ENCODE measurements at places on chromosomes 7 and 10.

- no peak for DNase-seq
Measured at GRCh38 chr7:18504965-18505364, 9.4 kb downstream of the HDAC9 start.

DNA sequence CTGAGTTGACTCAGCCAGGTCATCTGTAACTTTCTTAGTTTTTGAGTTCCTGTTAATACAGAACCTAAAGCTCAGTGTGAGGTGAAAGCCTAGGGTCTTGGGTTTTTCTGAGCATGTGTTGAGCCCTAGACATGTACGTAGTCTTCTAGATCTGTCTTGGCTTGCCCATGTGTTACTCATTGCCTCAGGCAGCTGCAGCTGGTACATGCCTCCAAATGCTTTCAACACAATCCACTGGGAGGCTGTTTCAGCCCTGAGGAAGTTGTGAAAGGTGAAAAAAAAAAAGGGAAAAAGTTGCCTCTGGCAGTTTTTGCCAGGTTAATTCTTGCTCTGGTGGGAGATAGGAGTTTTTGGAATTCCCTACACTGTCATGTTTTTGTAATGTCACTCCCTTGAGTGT, 134.6 kb downstream of the RNF216 start:
- peak; percentile 52 for DNase-seq

DNA sequence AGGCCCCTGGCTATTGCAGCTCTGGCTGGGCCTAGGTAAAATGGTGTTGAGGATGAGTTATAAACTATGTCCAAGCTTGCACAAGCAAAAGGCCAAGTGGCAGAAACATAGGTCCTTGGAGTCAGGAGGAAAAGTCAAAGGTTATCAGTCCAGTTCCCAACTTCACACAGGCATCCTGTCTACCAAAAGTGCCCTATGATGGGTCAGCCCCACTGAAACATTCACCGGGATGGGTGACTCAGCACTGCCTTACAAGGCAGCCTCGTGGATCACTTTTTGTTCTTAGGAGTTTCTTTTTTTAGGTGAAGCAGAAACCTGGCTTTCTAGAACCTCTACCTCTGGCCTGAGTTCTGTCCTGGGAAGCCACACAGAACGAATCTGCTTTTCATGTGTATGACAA, 158.8 kb upstream of the LYZL2 start:
- DNase-seq = peak; percentile 26

DNA sequence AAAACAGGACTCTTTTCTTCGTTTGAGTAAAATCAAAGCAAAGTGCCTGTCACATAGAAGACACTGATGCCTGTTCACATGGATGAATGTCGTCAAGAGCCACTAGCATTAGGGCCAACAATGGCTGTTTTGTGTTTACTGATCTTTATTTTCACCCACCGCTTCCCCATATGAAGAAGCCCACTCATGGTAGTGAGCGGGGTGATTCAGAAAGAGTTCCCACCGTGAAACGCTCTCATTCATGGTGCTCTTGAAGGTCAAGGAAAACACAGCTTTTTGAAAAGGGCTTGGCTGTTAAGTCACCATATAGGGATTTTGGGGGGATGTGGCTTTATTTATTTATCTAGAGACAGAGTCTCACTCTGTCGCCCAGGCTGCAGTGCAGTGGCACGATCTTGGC, 12.5 kb downstream of the PROSER2 start:
- no peak for DNase-seq

- peak; percentile 50 for DNase-seq
Measured at GRCh38 chr7:134533288-134533771, 6.0 kb downstream of the AKR1B10 start.

DNA sequence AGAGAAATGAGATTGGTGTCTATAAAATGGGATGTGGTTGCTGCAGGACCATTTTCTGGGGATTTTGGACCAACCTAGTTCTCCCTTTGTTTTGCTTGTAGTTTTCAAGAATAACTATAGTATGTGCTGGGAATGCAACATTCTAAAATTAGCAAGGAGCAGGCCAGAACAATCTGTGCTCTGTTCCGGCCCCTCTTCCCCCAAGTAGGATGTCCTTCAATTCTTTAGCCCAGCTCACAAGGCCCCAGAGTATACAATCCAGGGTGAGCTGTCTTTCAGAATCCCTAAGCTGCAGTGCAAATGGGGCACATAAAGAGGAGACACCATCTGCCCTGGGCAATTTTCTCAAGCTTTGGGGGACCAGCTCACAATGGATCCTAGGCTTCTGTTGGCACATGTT, 809.1 kb downstream of the TNS3 start:
- DNase-seq = peak; percentile 30

DNA sequence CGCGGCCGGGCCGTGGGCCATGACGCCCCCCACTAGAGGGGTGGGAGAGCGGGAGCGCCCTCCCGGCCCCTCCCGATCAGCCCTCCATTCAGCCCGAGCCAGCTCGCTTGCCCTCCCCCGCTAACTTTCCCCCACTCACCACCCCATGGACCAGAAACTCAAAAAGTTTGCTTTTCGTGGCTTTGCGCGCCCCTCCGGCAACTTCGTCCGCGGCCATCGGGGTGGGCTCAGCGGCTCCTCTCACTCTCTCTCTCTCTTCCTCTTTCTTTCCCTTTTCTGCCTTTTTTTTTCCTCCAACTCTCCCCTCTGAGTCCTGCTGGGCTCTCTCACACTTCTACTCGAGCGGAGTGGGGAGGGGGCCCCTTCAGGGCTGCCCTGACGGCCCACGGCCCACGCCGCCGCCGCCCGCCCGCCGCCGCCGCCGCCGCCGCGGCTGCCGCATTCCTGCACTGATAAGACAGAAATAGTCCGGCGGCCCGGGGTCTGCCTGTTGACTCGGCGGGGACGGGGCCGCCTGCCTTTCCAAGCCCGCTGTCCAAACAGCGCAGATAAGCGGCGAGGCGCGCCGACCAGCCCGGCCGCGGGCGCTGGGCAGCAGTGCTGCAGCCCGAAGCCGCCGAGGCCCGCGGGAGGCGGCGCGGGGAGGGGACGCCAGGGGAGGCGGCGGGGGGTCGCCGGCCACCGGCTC, at the start of gene SMARCD3:
SMARCD3 (minus strand) TSS at position 349 of the 688 bp plus-strand sequence; CDS start at position 217, 132 bp downstream.
- peak; percentile 76 for DNase-seq

GRCh38 chr7:69906283-69906995, 308.2 kb downstream of the AUTS2 start:
- peak; percentile 32 for DNase-seq

- peak; percentile 61 for DNase-seq
Measured at GRCh38 chr10:122149561-122150505, 121.3 kb upstream of the BTBD16 start.

GRCh38 chr7:6419310-6419773, 28.4 kb downstream of the DAGLB start:
- no peak for DNase-seq

- DNase-seq = no peak
Measured at GRCh38 chr7:18532813-18533212, 37.3 kb downstream of the HDAC9 start.

DNA sequence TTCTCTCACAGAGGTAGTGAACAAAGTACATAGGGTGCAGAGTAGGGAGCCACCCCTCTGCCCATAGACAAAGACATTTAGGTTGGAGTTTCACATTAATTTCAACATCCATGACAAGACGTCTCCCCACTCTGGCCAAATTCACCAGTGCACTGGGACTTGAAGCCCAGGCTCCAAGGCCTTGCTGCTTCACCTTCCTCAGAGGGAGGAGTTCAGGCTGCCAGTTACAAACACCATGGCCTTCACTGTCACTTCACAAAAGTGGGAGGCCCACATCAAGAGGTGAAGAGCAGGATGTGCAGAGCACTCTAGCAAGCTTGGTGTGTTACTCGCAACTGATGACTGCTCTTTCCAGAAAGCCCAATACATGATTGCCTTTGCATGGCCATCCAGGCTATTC, 15.8 kb upstream of the ARHGAP22 start:
- DNase-seq = no peak

DNA sequence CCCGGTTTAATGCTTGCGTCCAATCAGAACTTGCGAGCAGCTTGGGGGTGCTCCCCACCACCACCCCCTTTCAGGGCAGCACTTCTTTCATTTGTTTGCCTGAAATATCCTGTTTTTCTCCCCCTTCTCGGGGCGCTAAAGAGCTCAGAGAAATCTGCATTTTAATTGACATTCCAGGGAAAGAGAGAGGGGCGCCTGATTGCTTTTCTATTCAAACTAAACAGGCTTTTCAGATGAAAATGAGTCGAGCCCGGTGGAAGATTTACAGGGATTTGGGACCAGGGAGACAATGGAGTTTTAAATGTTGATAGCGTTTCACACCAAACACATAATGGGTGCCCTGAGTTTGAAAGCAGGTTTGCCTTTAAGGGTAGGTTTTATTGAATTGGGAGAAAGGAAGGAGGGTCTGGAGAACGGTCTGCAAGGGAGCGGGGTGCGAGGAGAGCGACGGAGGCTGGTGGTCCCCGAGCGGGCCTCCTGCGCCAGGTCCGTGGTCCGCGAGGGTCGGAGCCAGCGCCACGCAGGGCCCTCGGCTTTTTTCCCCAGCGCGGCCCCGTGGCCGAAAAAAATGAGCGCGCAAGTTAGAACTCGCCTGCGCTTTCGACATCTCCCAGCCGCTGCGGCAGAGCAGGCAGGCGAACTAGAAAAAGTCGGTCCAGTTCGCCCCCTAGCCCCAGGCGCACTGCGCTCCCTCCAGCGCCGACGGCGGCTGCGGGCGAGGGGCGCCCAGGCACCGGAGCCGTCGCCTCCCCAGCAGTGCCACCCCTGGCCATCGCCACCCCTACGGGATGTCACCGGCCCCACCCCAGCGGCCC, 1.3 kb downstream of the FGFR2 start:
- DNase-seq = peak; percentile 34

DNA sequence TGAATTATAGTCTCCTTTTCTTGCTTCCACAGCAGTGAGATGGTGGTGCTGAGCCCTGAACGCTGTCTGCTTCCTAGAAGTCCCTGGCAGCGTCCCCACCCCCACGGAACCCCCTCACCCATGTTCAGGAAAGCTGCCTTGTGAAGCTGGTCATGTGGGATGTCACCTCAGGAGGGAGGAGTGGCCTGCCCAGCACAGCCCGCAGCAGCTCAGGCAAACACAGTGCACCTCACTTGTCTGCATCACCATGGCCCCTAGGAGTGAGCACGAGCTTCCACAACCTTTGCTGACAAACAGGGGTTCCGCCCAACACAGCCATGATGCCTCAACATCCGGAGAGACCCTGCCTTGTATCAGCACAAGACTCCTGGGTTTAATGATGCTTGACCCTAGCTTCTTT, 508.9 kb downstream of the RPS24 start:
- no peak for DNase-seq

DNA sequence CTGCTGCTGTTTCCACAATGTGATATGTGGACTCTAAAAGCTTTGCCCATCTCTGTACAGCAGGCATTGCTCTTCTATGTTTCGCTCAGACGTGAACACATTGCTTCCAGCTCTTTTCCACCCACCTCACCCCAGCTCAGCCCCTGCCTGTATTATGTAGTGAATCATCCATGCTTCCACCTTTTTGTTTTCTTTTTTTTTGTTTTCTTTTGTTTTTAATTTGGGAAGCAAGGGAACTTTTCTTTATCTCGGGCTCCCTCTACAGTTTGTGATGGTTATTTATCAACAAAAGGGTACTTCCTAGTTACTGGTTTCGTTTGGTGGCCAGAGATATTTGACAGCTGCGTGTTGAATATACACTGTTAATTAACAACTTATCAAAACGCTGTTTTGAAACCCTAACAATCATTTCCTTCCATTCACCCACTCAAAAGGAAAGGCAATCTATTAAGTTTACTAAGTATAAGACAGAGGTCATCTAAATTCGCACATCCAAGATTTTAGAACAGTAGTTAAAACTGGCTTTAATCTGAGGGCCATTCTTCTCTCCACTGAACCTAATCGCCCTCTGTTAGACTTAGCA, 127.9 kb upstream of the STK17A start:
- DNase-seq = peak; percentile 53

DNA sequence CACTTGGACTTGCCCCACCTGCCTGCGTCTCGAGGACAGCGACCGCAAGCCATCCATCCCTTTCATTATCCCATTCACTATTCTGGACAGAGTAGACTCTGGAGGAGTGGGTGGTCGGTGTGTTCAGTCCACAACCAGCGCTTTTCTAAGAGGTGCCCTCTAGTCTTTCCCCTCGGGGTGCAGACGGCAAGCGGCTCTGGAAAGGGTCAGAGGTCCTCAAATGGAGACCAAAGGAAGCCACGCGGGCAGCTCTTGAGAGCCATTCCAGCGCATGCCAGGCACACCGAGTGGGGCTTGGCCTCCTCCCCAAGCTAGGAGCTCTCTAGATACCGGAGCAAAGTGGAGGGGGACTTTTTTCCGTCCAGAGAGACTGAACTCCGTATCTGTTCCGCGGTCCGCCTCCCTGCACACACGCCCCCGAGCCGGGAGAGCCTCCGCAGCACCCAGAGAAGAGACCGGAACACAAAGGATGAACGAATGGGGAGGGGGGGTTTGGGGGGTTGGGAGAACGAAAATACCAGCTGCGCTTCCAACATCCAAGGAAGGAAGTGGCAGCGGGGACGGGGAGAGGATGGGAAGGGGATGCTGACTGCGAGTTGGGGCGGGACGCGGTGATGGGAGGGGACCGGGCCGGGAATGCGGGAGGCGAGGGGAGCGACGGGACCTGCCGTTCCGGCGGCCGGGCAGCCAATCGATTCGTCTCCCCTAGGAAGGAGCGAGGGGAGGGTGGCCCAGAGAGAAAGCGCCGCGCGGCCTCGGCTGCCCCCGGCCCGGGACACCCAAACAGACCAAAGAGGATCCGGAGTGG, 515 bp downstream of the GSDME start:
- DNase-seq = peak; percentile 63

GRCh38 chr10:132810807-132811700, 25.1 kb upstream of the NKX6-2 start:
- no peak for DNase-seq

- peak; percentile 51 for DNase-seq
Measured at GRCh38 chr10:49158404-49158803, 24.6 kb upstream of the FAM170B start.
